ENCODE measurements at places on chromosomes 2 and 18. TPM values are rescaled to one million over a fixed set of nuclear protein-coding genes. Genes with fewer than 3 reads are reported as not detected.
A peak's percentile ranks its signal among the peaks of the same experiment; 100 is the strongest.

CNTNAP5 gene
- not detected for total RNA-seq

CIDEA gene
- 7.1 TPM for total RNA-seq

FOXD4L1 gene
- not detected for total RNA-seq

GRCh38 chr2:168255866-168256265 is 8.5 kb upstream of the STK39 start:
- DNase-seq, result no peak

DNA sequence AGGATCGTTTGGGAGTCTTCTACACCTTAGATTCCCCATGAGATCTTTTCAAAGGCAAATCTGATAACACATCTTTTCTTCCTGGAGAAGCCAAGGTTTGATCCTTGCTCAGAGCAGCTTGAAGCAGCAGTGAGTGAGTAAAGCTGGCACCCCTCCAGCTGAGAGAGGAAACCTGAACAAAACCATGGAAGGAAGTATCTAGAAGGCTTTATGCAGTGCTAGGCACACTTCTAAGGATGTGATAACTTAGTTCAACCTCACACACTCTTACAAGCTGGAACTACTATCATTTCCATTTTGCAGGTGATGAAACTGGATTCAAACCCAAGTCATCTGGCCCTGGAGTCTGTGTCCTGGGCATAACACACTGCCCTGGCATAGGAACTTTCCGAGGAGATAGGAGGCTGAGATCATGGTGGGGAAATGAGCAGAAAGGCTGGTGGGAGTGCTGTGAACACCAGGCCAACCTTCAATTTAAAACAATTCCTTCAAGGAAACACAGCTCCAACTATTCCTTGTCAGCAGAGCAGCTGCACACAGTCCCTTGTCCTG is 71.2 kb downstream of the CTAGE1 start:
- peak; percentile 42 for DNase-seq

- no peak for DNase-seq
These were observed 69.4 kb upstream of the MYT1L start for GRCh38 chr2:2400286-2401038.

DNA sequence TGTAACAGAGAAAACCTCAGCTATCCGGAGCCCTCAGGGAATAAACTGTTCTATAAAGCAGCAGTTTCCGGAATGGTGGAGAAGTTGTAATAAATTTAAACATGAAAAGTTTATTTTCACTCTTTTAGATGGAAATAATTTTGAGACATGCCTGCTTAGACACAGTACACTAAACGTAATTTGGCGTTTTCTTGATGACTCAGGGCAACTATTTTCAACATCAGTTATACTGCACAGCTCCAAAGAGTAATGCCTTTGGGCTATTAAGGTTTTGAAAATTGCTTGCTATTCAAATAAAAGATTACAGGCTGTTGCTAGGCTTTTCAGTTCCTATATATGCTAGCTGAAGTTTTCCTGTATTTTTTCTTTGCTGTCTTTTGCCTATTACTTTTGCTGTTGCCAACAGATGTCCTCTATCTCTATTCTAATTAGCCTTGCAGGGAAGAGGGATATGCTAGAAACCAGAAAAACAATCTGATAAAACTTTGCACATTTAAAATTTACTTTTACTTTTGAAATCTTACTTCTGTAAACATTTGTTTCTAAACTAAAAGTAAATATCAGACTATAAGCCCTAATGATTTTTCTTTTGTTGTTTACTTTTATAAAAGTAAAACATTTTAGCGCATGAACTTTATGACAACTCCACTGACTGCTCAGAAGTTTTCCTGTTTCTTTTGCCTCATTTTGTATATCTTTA is 113.4 kb upstream of the WDSUB1 start:
- no peak for DNase-seq
